ENCODE measurements at places on chromosomes 11 and 22.

- no peak for DNase-seq
These were observed 13.4 kb downstream of the DERL3 start for GRCh38 chr22:23825246-23825905.

DNA sequence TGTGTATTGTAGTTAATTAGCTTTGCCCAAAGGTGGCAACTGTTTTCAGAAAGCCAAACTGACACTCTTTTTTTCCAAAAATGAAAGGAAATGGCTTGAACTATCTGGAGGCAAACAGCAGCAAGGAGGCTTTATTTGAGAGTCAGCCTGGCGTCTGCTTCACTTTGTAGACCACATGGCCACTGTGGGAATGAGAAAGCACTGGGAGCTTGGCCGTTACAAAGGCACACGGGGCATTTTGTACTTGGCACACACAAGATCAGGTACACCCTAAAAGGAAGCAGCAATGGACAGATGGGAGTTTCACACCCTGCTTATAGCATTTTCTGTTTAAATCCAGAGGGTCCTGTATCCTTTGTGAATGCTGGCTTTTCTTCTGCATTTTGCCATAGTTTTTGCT, 126.3 kb downstream of the MPPED2 start:
- DNase-seq: no peak

- no peak for DNase-seq
These were observed 78.5 kb upstream of the PITPNB start for GRCh38 chr22:27997538-27997937.

DNA sequence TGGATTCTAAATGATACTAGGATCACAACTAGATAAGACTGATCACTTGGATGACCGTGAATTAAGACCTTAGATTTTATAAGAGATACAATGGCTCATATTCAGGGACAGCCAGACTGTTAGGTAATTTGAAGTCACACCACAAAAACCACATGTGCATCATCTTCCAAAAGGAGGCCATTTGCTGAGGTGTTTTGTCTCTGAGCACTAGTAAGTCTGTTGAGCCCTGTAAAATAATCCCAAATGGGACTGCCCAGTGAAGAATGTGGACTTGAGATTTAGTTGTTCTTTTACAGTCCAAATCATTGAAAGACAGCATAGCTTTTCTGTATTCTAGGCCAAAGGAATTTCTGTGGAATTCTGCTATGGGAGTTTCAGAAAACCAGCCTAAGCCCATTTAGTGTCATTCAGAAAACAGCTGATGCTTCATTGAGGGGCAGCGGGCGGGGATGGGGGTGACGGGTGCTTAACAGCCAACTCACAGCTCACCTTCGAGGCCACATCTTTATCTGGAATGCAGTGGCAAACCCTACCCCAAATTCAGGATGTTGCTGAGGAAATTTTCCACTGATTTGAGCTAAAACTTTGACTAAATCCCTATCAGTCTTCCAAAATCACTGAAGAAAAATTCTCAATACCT, 80.1 kb upstream of the BIRC3 start:
- DNase-seq: no peak

GRCh38 chr22:37331034-37331428, 48.7 kb downstream of the CYTH4 start:
- DNase-seq: no peak

GRCh38 chr11:17649696-17650095, 69.7 kb upstream of the MYOD1 start:
- DNase-seq: no peak

- DNase-seq: no peak
These were observed 5.2 kb upstream of the ZC3H12C start for GRCh38 chr11:110087812-110088534.

DNA sequence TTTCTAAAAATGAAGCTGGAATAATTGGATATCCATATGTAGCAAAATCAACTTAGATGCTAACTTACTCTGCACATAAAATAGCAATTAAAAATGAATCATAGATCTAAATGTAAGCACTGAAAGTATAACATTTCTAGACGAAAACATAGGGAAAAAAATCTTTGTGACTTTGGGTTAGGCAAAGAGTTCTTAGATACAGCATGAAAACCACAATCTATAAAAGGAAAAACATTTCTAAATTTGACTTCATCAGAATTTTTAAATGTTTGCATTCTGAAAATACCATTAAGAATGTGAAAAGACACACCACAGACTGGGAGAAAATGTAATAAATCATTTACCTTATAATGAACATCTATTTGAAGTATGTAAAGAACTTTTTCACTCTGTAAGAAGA, 128.8 kb downstream of the APIP start:
- DNase-seq: no peak

- no peak for DNase-seq
These were observed 225.2 kb downstream of the BUD13 start for GRCh38 chr11:116547571-116547970.

- no peak for DNase-seq
These were observed 24.5 kb upstream of the SERPIND1 start for GRCh38 chr22:20749453-20749852.

- no peak for DNase-seq
These were observed 182.0 kb downstream of the CHST1 start for GRCh38 chr11:45483416-45483815.

- DNase-seq: no peak
These were observed 41.9 kb downstream of the CTTN start for GRCh38 chr11:70440206-70440605.
